ENCODE measurements at places on chromosomes 1 and 21.

GRCh38 chr21:23853796-23854379 lies 1753.4 kb downstream of the MRPL39 start:
- DNase-seq = no peak

DNA sequence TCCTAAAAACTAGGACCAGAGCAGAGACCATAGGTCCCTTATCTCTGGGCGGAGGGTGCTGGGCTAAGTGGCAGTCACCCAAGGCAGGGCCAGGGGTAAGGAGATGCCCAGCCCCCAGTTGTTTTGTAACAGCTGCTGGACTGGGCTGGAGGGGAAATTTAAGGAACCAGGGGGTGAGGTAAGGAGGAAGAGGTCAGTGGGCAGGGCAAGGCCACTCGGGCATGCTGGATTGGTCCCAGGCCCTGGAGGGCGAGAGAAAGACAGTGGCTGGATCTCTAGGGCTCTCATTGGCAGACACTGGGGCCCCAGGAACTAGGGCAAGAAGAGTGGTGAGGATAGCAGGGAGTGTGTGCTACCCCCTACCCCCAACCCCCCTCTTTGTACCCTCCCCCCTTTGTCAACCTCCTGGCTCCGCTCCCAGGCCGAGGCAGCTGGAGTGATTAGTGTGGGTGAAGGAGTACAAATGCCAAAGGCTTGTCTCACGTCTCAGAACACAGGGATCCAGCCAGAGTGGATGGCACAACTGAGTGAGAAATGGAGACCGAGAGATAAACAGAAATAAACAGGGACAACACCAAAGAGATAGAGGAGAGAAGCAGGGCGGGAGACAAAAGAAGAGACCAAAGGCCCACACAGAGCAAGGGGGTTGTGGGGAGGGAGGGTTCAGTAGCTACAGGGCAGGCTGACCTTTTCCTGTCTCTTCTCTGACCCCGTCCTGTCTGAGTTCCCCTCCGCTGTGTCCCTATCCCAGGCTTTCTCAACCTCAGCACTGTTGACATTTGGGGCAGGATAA lies 20.5 kb upstream of the THRAP3 start:
- DNase-seq = no peak

DNA sequence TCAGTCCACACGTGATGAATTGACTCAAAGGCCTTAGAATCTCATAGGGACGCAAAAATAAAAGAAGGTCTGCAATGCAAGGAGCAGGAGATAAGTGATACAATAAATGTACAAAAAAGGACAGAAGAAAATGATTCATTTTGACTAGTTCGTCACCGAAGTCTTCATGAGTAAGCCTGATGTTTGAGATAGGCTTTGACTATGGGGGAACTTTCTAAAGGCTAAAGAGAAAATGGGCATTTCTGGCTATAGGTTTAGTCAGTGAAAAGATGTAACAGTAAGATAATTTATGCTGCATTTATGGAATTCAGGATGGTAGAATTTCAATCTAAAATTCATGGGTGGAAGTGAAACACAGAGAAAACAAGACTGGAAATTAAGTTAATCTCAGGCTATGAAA lies 163.0 kb downstream of the ADGRL4 start:
- no peak for DNase-seq

DNA sequence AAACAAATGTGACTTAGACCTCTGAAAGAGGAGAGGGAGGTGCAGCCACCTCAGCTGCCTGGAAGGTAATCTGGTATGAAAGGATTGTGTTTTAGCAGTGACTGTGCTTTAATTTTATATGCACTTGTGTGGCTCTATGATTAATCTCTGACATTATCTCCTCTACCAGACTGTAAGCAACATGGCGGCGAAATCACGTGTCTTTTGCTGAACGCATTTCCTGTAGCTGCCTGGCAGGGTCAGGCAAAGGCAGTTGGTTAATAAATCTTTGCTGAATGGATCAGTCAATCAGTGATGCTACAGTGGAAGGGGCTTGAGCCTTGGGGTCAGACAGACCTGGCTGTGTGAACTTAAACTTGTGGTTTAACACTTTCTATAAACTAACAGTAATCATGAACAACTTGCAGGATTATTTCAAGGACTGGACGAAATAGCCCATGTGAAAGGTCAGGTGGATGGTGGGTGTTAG lies 96.9 kb downstream of the ADSS2 start:
- no peak for DNase-seq

DNA sequence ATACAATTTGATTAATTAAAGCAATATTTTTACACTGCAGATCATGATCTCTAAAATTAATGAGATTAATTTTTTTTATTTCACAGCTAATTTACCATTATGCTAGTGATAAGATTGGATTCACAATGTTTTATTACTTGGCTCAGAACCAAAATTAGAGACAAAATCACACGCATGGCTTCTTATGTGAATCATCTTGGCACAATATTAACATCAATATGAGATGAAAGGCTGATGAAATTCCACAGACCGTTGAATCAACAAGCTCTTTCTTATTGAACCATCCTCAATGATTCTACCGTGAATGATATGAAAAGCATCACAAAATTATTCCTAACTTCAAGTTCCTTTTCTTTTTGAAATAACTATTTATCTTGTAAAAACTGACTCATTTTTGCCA lies 544.9 kb downstream of the KCNT2 start:
- no peak for DNase-seq

Measured in stimulated activated CD8-positive, alpha-beta memory T cell treated with anti-CD3 and anti-CD28 coated beads, Interleukin-4, amount 100 ng/mL, for 1 hour (primary cell).